ENCODE measurements at places on chromosomes 13 and 19.

DNA sequence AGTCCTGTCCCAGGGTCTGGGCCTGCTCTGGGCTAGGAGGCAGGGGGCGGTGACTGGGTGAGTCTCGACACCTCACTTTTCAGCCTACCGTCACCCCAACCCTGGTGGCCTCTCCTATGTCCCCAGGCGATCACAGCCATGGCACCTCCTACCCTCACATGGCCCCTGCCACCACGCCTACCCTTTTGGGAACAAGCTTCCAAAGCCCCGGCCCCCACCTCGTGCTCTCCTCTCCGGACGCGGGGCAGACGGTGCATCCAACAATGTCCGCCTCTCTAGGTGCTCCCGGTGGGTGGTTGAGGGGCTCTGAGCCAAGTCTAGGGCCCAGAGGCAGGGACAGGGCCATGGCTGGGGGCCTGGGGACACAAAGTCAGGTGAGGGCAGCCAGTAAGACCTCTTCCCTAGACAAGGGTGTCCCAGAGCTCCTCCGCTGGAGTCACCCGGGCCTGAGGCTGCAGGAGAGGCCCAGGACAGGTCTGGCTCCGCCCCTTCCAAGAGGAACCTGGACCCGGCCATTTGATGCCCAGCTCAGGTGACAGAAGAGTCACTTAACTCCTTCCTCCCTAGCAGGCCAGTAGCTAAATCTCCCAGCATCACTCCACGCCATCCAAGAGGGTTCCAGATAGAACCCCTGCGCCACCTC, at the start of gene SYNE4:
Gene SYNE4 (minus strand): TSS at position 478 of the 643 bp plus-strand sequence. CDS start 132 bp downstream, at position 346.
- no peak for DNase-seq

DNA sequence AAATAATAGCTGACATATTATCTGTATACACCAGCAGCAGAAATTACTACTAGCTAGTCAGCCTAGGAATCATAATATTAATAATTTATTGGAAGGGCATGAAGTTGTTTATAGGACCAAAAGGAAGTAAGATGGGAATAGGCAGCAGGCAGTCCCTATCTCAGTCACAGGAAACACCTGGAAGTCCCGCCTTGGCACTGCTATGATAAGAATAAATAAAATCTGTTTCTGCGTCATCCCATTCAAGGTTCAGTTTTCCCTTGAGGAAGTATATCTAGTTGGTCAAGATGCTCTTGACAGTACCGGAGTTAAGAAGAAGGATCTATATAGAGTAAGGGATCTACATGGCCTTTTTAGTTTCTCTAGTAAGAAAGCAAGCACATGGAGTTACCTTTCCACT, 830.8 kb downstream of the DIAPH3 start:
- no peak for DNase-seq

DNA sequence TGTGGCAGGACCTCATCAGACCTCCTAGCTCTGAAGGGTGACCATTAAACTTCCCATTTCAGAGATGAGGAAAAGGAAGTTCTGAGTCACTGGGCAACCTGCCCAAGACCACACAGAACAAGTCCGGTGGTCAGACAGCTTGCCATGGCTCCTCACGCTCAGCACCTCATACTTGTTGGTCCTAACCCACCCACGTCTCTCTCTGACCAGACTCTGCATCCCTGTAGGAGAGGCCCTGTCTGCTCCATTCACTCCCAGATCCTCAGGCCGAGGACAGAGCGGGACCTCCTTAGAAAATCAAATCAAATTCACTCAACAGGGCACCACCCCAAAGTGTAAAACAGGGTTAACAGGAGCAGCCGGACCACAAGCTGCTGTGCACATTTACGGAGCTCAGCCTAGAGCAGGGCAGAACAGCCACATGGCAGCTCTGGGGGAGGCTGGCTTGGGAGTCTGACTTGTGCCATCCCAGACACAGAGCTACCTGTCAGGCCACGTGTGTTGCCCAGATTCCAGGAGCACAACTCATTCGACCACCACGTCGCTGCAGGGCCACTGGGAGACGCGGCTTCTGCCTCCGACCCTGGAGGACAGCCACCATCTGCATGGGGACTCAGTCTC, 1.7 kb downstream of the MIER2 start:
- DNase-seq = no peak

- DNase-seq = peak; percentile 87
Observed at GRCh38 chr19:11142528-11143171, 12.9 kb downstream of the SPC24 start.
